ENCODE measurements at places on chromosomes 4 and X.

DNA sequence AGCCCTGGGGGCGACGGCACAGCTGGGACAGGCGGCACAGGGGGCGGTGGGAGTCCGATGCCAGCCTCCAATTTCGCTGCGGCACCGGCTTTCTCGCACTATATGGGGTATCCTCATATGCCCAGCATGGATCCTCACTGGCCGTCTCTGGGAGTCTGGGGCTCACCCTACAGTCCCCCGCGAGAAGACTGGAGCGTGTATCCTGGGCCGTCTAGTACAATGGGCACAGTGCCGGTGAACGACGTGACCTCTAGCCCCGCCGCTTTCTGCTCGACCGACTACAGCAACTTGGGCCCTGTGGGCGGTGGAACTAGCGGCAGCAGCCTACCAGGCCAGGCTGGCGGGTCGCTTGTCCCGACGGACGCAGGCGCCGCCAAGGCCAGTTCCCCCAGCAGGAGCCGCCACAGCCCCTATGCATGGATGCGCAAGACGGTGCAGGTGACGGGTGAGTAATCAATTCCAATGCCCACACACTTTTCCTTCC lies 500 bp downstream of the CDX4 start:
- DNase-seq: no peak

DNA sequence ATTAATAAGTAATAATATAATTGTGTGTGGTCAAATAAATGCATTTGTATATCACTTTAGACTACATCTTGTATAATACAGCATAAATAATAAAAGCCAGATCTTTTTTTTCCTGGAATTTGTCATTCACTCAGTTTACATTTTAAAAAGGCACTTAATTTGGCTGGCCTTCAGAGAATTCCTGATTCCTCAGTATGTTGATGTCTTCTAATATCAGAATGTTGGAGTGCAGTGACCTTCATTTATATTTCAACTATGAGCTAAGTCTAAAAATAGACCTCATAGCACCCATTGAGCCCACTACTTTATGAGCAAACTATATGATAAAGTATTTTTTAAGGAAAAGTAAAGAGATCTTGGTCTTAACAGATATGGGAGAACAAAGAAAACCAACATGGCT lies 27.8 kb downstream of the ZNF330 start:
- no peak for DNase-seq

DNA sequence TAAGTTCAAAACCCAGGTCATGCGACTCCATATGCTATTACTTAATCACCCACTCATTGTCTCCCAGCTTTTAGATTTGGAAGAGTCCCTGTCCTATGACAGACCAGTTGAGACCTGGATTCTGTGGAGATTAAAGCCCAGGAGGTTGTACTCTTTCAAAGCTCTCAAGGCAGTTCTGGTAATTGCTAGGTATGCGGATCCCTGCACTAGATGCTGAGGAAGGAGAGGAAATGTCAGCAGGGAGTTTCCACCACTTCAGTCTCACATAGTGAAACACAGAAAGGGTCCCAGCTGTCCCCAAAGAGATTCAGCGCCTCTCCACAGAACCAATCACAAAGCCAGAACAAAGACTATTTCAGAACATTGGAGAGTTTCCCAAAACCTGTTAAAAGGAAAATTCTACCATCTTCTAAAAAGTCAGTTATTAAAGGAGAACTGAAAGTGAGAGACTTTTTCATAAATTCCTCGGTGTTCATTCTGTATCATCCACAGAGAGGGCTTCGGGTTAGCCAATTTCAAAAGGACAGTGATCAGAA lies 53.4 kb downstream of the IRF2 start:
- DNase-seq: no peak

- DNase-seq: no peak
Observed at GRCh38 chr4:124469981-124470380, 242.6 kb downstream of the ANKRD50 start.

GRCh38 chrX:149979126-149979644 lies 40.9 kb upstream of the EOLA2 start:
- DNase-seq: no peak

DNA sequence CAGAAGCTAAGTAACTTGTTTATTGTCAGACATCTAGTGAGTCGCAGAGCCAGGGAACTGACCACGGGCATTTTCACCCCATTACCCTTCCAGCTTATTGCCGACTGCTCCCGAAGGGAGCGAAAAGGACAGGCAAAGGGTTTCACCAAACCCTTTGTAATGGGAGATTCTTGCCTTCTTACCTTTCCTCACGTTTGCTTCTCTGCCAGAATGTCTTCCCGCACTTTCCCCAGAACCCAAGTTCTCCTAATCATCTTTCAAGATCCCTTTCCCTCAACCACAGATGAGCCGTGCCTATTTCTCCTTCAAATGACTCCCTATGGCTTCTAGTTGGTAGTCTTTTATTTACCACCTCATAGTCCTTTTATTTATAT lies 520 bp upstream of the SRP72 start:
- DNase-seq: no peak

- no peak for DNase-seq
Observed at GRCh38 chrX:66016905-66017658, 22.8 kb downstream of the VSIG4 start.

DNA sequence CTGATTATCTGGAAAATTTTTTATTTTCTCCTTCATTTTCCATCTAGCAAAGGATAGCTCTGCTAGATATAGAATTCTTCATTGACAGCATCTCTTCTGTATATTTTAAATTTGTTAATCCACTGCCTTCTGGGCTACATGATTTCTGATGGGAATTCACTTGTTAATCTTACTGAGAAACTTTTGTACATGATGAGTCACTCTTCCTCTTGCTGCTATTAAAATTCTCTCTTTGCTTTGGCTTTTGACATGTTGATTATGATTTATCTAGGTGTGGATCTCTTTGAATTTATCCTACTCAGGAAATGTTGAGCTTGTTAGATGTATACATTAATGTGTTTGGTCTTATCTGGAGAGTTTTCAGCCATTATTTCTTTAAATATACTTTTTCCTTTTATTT lies 27.5 kb downstream of the OR13H1 start:
- no peak for DNase-seq

DNA sequence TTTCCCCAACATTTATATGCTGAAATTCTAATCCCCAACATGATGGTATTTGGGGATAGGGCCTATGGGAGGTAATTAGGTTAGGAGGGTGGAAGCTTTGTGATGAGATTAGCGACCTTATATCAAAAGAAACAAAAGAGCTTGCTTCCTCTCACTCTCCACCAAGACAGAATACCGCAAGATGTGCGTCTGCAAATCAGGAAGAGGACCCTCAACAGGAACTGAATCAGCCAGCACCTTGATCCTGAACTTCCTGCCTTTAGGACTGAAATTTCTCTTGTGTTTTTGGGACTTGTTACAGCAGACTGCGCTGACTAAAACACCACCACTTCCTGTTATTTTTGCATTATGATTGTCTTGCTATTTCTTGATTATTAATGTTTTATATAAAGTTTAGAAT lies 1889.4 kb downstream of the C4orf33 start:
- no peak for DNase-seq

All from myocyte (in vitro differentiated cells).